ENCODE measurements at places on chromosomes 1 and 21.

GRCh38 chr21:44571844-44572782 lies 1.4 kb upstream of the KRTAP10-4 start:
- no peak for DNase-seq

- no peak for DNase-seq
Measured at GRCh38 chr1:205068457-205069040, 15.7 kb downstream of the TMEM81 start.

- DNase-seq: no peak
Measured at GRCh38 chr1:238985312-238985711, 401.1 kb upstream of the CHRM3 start.

DNA sequence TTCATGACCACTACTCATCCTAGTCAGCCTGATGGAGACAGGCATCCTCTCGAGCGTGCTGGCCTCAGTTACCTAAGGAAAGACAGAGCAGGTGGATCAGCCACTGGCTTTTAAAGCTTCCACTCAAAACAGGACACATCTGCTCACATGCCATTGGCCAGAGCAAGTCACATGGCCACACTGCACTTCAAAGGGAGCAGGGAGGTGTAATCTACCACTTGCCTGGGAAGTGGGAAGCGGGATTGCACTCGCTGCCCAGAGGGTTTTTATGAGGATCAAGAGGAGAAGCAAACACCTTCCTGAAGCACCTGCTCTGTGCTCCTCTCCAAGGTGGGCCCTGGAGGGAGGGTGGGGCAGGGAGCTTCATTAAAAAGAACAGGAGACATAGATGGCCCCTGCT lies 108.0 kb downstream of the TAS1R2 start:
- DNase-seq: no peak

DNA sequence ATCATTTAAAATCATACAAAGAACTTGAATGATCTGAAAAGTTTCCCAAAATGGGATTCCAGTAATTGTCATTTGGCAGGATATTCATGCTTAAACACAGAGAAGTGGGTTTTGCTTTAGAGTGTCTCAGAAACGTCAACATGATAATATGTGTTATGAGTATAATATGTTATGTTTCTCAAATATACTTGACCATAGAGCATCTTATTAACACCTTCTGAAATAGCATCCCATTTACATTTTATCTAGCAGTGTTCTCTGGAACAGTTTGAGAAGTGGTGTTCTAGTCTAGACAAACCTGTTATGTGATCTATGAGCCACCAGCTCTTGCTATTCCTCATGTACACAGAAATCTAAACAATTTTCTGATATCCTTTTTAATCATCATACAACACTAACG lies 588.8 kb upstream of the PBX1 start:
- no peak for DNase-seq

GRCh38 chr1:203282720-203283542 lies 22.4 kb upstream of the BTG2 start:
- DNase-seq: no peak

DNA sequence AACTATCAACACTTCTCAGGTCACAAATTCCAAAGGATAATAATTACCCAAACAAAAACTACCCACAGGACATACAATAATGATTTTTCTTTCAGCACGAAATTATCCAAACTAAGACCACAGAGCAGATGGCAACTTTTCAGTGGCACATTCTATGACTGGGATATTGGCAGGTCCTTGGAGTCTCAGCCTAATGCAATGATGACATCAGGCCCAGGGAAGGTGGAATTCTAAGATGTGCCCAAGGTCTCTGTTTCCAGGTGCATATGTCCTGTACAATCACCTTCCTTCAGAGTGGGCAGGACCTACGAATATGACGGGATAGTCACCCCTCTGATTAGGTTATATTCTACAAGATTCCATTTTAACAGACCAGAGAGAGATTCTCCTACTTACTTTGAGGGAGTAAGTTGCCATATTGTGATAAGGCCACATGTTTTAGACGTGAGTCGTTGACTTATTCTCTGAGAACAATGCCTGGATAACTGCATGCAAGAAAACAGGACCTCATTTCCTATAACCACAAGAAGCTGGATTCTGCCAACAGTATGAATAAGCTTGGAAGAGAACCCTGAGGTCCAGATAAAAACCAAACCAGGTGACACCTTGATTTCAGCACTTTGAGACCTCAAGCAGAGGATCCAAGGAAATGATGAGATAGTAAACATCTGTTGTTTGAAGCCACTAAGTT lies 69.9 kb downstream of the ZC3H11B start:
- DNase-seq: no peak

DNA sequence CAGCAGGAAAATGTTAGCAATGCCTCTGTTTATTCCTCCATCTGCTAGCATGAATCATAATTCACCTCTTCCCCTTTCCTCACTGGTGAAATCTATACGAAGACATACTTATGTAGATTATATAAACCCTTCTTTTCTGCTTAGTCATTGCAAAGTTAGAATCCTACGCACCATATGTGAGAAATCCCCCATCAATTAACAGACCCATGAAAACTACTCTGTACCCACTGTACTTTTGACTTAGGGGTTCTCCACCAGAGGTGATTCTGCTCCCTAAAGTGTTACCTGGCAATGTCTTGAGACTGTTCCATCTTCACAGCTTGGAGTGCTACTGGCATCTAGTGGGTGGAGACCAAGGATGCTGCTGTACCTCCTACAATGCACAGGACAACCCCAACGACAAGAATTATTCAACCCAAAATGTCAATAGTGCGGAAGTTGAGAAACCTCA lies 49.6 kb upstream of the KCTD3 start:
- peak; percentile 65 for DNase-seq

- DNase-seq: no peak
Measured at GRCh38 chr1:69406244-69406643, 161.5 kb upstream of the LRRC7 start.

GRCh38 chr1:102861247-102861646 lies 247.1 kb downstream of the COL11A1 start:
- no peak for DNase-seq

DNA sequence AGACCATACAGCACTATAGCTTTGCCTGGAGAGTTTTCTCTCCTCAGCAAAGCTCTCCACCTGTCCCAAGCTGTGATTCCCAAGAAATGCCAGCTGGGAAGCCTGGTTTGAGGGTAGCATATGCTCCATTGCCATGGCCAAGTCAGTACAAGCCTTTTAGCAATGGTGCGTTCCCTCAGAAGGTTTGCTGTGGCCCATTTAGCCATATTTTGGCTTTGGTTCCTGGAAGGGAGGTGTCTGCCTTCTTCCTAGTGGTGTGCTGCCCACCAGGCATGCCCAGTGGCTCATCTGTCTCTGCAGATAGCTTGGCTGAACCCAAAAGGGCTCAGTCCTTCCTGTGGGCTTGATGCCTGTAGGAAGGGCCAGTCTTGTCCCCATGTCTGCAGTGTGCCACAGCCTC lies 32.4 kb downstream of the GALNT2 start:
- no peak for DNase-seq

DNA sequence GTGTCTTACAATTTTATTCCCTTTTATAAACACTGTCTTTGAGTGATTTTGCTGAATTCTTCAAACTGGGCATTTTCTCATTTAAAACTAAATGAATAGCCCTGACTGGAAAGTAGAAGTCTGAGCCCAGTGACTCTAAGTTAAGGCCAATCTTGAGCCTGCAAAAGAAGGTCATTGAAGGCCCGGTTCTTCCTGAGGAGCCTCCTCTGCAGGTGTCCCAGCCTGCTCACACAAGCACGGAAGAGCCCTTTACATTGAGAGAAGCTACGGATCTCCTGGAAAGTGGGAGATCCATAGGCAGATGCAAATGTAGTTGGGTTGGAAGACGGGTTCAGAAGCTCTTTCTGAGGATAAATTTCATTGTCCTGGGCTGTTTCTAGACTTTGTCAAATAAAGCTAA lies 3.9 kb downstream of the ZNF678 start:
- no peak for DNase-seq

GRCh38 chr21:24955275-24955961 lies 651.9 kb downstream of the MRPL39 start:
- DNase-seq: no peak

- no peak for DNase-seq
Measured at GRCh38 chr21:40797891-40798290, 49.1 kb downstream of the DSCAM start.

- DNase-seq: no peak
Measured at GRCh38 chr1:204142032-204142974, 9.5 kb downstream of the ETNK2 start.

- no peak for DNase-seq
Measured at GRCh38 chr1:227886993-227887696, 60.6 kb downstream of the WNT9A start.

DNA sequence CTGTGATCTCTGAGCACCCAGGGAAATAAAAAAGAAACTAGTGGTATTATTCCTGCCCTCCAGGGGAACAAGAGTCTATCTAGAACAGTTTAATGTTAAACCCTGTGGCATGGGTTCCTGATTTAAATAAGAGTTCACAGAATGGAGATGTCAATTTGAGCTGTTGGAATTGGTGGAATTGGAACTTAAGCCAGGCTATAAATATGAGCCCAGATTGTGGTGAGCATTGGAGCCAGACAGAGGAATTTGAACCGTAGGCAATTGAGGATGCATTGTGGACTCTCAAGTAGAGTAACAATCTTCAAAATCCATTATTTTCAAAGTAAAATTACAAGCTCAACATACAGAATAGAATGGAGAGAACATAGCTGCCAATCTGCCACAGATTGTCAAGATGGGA lies 98.2 kb downstream of the NEK7 start:
- no peak for DNase-seq

GRCh38 chr1:248277876-248278275 lies at the start of gene OR2T33:
TSS of gene OR2T33 (minus strand) at chr1:248277976. CDS start at chr1:248273814, 4,162 bp downstream.
- DNase-seq: no peak

- DNase-seq: no peak
Measured at GRCh38 chr21:46597031-46597430, 7.9 kb downstream of the S100B start.

DNA sequence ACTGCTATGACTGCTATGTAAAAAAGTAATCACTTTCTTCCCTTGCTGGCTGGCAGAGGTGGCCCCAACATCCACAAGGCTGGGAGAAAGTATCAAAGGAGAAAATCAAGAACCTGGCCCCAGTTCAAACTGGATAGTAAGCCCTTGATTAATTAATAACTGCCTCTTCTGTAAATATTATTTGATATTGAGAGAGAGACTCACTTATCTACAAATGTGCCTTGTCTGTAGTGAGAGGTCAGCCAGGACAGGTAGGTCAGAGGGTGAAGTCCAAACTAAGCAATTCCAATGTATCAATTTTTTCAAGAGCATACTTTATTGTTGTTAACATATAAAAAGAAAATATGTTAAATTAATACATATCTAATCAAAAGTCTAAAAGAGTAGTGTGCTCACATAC lies 23.8 kb upstream of the TARBP1 start:
- no peak for DNase-seq
